ENCODE measurements at places on chromosomes 4 and X. TPM values are rescaled to one million over a fixed set of nuclear protein-coding genes. Genes with fewer than 3 reads are reported as not detected.

DNA sequence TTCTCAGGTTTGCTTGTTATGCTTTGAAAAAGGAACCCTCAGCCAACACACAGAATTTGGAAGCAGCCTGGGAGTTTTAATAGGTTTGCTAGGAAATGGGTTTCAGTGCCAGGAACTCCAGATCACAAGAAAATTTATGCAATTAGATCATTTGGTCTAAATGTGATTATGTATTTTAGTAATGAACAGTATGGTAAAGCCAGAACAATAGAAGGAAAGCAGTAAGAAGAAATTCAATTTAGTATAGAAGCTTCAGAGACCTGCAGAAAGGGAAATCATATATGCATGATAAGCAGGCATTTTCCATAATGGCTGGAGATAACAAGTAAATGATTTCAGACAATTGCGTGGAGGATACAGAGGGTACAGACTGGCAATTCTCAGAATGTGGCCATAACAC, 184.7 kb downstream of the KCNIP4 start:
- no peak for DNase-seq

DNA sequence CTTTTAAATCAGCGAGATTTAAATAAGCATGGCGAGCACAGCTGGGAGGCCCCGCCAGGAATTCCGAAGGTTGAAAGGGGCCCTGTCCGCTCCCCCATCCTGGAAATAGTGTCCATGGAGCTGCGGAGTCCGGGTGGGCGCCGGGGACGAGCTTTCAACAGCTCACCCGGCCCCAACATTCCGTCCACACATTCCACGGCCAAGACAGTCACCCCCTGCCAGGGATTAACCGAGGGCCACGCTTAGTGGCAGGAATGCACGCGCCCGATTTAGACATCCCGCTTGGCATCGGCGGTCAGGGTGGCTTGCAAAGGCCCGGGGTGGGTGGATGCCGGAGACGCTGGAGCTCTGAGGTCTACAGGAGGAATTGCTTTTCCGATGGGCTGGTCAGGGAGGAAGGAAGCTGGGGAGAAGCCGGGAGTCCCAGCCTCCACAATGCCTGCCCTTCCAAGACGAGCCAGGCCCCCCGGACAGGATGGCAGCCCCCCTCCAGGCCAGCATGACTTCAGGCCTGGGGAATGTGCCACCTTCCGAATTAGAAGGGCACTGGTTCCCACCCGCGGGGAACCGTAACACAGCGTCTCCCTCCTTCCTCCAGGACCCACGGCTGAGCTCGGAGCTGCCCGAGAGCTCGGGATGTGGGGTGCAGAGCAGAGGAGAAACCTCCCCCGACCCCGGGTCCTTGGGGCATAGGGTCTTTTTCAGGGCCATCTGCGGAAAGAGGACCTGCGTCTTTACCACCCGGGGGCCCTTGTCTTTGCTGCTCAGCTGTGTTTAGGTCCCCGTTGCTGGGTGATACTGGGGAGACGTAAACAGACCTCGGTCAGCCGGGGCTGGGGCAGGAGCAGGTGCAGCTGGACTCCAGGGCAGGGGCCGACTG, 26.9 kb upstream of the PPP2R3B start:
- DNase-seq = no peak

GRCh38 chr4:183594823-183595222, 64.2 kb downstream of the RWDD4 start:
- no peak for DNase-seq

- no peak for DNase-seq
Measured at GRCh38 chr4:6627832-6628231, 12.7 kb upstream of the MRFAP1 start.

DNA sequence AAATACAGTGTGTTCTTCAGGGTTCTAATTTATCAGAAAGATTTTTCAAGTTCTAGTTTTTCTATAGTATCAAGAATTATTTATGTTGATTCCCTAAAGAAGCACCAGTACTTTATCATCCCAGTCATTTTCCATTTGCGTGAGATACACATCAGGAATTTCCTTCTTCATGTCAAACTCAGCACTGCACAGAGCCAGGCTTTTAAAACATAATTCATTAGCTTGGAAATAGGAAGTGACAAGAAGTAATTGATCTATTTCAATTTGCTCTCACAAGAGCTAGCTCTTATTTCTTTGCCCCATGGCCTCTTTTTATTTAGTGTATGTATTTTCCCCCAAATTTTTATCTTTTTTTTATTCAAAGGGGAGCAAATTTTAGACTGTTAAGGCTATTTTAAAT, 13.0 kb upstream of the SLC10A4 start:
- no peak for DNase-seq

GRCh38 chr4:81498551-81499099, 26.9 kb upstream of the RASGEF1B start:
- DNase-seq = no peak

DNA sequence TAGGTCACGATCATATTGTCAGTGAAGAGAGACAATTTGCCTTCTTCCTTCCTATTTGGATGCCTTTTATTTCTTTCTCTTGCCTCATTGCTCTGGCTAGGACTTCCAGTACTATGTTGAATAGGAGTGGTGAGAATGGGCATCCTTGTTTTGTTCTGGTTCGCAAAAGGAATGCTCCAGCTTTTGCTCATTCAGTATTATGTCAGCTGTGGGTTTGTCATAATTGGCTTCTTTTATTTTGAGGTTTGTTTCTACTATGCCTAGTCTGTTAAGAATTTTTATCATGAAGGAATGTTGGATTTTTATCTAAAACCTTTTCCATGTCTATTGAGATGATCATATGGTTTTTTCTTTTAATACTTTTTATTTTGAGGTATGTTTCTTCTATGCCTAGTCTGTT, 152.3 kb upstream of the MAD2L1 start:
- DNase-seq = no peak

GRCh38 chrX:44889824-44890223, 16.8 kb downstream of the KDM6A start:
- no peak for DNase-seq

- no peak for DNase-seq
Measured at GRCh38 chr4:41209901-41210300, 4.4 kb downstream of the APBB2 start.

DNA sequence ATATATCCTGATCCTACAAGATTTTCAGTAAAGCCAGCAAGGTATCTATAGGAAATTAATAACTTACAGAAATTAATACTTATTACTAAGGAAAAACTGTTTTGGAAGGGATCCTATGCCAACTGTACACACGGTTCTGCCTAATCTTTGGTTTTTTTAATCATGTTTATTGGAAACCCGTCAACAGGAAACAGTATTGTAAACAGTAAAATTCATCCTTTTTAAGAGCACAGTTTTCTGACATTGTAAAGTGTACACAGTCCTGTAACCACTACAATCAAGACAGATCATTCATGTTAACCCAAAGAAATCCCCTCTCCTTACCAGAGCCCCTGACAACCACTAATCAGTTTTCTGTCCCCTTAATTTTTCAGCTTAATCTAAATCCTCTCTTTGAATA, 9.9 kb downstream of the ABCG2 start:
- no peak for DNase-seq

DNA sequence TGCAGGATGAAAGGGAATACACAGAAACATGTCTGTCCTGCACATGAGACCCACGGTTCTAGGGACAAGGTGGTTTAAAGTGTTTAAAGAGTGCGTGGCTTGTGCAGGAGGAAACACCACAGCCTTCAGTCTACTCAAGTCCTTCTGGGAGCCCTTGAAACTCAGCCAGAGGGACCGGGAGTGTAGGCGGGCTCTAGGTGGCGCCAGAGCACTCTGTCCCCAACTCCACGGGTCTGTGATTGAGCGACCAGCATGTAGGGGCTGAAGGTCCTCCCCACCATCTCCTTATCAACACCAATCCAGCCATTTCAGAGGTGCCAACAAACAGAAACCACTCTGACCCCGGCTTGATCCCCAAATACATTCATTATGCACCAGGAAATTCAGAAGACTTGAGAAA, 82.0 kb upstream of the CLDN34 start:
- DNase-seq = no peak

GRCh38 chrX:24759786-24760185, 66.1 kb downstream of the POLA1 start:
- DNase-seq = no peak

DNA sequence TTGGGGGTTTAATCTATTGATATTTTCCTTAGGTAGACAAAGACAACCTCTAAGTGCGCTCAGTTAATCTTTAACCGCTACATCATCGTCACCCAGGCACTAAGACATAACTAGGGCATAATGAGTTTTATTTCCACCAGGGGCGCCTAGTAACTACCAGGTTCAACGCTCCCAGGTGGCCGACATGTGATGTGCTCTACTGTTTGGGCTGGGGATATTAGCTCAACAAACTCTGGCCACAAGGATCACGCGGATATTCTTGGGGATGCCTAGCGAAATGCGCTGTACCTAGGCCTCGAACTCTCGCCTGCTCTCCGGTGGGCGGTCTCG, 915 bp upstream of the RAB33B start:
- DNase-seq = no peak

- DNase-seq = no peak
Measured at GRCh38 chrX:77446908-77447652, at the start of gene FGF16. Gene FGF16 (plus strand): TSS chrX:77447389. CDS start chrX:77447675, 286 bp downstream.

The ARMCX1 gene
- 34.0 TPM for total RNA-seq

The USP26 gene
- not detected for total RNA-seq

The TMPRSS11F gene
- total RNA-seq = not detected

The REELD1 gene
- total RNA-seq = 0.28 TPM

The TMEM156 gene
- 0.29 TPM for total RNA-seq

The CRMP1 gene
- total RNA-seq = 2.0 TPM

The CCDC110 gene
- 6.6 TPM for total RNA-seq

The SGCB gene
- 71.1 TPM for total RNA-seq

The PLK4 gene
- total RNA-seq = 2.1 TPM

The DIPK2B gene
- total RNA-seq = 32.2 TPM

Measured in posterior vena cava (tissue), 2 donors.